ENCODE measurements at places on chromosomes 16 and 17.
A peak's percentile ranks its signal among the peaks of the same experiment; 100 is the strongest.

GRCh38 chr16:54939510-54940278 lies 9.0 kb downstream of the IRX5 start:
- DNase-seq: no peak

GRCh38 chr17:76551685-76552084 lies 11.8 kb downstream of the PRCD start:
- no peak for DNase-seq

DNA sequence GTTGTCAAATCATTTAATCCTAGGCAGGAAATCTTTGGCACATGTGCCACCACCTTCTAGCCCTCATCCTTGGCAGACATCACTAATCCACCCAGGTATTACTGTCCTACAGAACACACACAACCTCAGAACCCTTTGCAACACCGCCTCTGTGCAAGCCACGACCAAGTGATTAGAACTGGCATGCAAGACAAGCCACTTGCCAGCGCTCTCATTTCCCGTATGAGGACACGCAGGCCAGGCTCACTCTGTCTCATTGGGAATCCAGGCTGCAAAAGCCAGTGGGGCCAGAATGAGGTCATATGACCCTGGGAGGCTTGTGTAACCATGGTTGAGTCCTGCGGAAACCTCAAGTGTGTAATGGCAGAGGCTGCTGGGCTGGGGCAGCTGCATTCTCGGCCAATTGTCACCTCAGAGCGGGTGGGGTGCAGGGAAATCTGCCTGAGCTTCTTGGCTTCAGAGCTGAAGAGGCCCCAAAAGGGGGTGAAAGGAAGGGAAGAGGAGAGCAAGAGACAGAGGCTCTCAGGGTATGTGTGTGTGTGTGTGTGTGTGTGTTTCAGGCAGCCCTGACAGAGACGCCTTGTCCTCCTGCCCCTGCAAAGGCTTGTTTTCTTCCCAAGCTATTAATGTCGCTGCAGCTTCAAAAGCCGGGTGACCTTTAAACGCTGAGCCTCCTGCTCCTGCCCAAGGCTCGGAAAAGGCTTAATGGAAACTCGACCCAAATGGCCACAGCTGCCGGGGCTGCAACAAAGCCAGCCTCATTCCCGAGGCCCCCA lies 43.2 kb upstream of the MRPS23 start:
- DNase-seq: peak; percentile 90

DNA sequence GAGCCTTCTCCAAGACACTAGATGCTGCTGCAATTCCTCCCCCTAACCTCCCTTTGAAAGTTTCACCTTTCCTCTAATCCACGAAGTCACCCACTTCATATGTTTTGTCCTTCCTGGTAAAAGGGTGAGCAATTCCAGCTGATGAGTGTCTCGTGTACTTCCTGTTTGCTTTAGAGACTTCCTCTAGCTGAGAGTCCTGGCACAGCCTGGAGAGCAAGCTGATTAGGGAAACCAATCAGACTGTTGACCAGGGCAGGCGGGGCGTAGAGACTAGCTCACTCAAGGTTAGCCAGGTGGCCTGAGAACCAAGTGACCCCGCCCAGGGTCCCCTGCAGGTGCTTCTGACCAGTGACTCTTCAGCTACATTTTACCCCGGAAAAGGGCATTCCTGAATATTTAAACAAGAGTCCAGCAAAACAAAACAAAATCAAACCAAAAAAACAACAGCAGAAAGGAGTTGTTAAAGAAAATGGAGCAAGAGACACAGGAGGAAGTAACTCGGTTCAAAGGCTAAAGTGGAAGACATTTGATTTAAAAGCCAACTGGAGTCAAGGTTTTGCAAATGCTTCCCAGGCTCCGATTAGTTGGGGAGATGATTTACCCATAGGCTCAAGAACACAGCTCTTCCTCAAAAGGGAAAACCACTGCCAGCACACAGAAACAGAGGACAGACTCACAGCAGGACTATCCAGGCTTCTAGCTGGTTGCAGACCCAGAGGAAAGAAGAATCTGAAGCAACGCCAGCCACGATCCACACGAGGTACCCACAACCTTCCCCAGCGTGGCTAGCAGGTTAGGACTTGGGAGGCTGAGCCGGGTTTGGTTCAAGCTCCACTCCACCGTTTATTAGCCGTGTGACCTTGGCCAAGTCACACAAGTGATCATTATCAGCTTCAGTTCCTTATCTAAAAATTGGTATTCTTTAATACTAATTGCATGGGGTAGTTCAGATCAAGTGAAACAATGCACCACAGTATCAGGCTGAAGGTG lies 13.4 kb downstream of the HSPB9 start:
- peak; percentile 77 for DNase-seq

DNA sequence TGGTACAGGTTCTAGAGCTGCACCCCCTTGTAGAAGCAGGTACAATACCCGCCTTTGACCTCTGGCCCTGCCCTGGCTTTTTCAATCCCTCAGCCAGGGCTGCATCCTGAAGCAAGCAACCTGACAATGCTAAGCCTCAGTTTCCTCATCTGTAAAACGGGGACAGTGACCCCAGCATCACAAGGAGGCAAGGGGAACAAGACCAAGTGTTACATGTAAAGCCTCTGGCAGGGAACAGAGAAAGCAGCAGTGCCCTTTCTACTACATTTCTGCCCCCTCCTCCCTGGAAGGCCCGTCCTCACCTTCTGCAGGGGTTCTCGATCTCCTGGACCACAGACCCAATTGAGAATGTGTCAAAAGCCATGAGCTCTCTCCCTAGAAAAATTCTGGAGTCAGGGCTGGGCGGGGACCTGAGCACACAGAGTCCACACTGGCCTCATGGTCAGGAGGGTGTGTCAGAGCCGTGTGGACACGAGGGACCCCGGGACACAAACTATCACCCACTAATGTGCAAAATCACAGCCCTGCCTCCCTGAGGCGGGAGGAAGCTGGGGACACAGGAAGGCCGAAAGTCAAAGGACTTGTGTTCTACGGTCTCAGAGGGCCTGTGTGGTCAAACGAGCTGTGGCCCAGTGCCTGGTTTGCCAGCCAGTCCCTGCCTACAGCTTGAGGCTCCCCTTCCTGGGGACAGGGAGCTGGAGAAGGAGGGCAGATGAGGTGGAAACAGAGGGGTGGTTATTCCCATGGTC lies 27.5 kb downstream of the LRRC75A start:
- DNase-seq: no peak

- DNase-seq: peak; percentile 55
Observed at GRCh38 chr17:41211845-41212466, 14.5 kb upstream of the KRTAP9-2 start.

DNA sequence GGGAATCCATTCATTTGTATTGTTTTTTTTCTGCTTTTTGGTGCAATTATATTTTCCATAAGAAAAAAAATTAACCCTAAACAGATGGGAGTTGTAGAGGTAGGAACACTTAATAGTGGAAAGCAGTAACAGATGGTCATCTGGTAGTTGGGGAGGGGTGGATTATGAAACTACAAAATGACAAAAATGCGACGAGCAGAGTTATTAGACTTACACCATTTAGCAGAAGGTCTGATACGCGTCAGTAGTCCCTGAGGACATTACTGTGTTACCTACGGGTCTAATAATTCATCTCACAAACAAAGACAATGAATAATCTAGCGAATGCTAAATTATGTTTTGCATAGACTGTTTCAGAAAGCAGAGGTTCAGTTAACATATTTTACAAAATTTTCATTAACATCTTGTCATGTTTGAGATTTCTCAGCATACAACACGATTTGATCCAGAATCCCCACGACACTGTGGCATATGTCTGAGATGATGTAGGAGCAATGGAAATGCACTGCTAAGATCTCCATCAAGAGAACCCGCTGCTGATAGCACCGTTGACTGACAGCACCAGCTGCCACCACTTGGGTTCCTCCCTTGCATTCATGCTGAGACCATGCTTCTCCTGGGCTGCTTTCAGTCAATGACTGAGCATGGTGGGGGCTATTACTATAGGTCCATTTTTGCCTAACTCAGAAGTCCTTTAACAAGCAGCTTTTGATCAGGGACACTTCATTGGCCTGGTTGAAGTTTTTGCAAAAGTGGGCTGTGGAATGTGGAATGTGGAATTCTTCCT lies 182.2 kb upstream of the CPHXL start:
- DNase-seq: no peak

- no peak for DNase-seq
Observed at GRCh38 chr17:35135322-35135721, 6.8 kb downstream of the NLE1 start.

DNA sequence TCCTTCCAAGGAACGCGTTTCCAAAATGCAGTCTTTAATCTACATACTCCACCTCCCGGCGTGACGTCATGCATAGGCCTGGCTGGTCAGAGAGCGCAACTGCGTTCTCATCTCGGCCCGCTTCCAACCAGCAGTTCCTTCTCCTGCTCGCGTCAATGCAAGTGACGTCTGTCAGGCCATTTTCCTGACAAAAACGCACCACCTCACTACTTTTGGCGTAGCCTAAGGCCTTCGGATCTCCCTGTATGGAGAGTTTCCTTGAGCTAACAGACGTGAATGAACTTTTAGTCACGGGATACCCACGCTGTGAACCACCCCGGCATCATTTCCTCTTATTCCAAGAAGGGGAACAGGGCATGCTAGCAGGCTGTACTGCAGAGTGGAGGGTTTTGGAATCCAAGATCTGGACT lies 25.0 kb downstream of the TEX14 start:
- peak; percentile 94 for DNase-seq

GRCh38 chr17:51799981-51800380 lies 358.5 kb downstream of the CA10 start:
- no peak for DNase-seq

DNA sequence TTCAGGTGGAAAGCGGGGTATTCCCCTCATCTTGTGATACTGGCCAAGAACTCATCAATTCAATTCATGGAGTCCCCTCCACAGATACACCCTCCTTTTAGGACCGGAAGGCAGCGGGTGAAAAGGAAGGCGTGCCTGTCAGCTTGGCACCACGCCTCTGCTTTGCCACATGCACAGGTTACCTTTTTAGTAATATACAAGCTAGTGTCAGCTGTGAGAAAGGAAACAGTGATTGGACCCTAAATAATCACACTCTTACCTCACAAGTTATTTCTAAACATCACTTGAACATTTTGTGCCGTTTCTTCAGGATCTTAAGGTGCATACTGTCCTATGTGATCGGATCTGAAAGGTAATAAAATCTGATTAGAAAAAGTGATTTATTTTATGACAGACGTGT lies 15.7 kb downstream of the ZDHHC7 start:
- no peak for DNase-seq

DNA sequence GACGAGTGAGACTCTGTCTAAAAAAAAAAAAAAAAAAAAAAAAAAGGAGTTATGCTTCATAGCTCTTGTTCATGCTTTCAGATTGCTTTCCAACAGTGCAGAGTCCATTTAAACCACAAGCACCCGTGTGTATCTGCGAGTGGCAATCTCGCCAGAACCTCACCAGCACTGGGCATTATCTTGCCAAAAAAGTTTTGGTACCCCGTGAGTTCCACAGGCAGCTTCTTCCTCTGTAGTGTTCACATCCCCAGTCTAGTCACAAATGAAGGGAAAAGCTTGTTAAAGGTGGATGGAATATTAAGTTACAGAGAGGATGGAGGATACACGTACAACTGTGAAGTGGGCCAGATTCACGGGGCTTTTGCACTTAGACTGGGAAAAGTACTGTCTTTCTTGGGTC lies 33.5 kb downstream of the WSB1 start:
- DNase-seq: no peak

- no peak for DNase-seq
Observed at GRCh38 chr17:6392609-6393350, 42.1 kb downstream of the AIPL1 start.

- peak; percentile 81 for DNase-seq
Observed at GRCh38 chr16:28277537-28278388, 14.6 kb upstream of the SBK1 start.

- no peak for DNase-seq
Observed at GRCh38 chr17:56009795-56010651, 143.3 kb upstream of the ANKFN1 start.

DNA sequence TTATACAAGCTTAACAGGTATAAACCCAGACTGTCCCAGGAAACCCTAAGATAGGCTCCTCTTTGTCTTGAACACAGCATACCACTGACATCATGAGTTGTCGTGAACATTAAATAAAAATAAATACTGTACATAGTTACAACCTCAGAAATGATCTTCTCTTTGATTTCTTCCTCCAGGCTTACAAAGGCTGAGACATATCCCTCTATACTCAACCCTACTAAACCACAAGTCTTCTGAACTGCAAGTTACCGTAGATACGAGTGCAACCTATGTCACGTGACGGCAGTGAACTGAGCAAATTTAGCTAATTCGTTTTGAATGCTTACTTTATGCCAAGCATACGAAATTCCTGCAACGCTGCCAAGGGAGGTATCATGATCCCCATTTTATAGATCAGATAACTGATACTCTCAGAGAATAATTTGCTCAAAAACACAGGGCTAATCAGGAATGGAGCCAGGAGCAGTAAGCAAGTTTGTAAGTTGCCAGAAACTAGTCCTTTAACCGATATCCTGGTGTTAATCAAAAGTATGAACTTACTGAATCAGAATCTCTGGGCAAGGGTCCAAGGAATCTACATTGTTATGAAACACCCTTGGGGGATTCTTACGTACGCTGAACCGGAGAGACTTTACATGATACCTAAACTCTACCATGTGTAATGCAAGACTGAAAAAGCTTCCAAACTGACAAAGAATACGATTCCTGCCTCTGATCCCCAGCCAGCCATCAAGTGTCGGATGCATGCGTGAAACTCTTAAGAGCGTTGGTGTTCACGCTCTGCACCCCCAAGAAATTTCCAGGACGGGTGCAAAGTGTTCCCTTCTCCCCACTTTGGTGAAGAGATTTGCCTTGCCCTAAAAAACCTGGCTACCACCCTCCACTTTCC lies 106.2 kb downstream of the XYLT1 start:
- DNase-seq: no peak

DNA sequence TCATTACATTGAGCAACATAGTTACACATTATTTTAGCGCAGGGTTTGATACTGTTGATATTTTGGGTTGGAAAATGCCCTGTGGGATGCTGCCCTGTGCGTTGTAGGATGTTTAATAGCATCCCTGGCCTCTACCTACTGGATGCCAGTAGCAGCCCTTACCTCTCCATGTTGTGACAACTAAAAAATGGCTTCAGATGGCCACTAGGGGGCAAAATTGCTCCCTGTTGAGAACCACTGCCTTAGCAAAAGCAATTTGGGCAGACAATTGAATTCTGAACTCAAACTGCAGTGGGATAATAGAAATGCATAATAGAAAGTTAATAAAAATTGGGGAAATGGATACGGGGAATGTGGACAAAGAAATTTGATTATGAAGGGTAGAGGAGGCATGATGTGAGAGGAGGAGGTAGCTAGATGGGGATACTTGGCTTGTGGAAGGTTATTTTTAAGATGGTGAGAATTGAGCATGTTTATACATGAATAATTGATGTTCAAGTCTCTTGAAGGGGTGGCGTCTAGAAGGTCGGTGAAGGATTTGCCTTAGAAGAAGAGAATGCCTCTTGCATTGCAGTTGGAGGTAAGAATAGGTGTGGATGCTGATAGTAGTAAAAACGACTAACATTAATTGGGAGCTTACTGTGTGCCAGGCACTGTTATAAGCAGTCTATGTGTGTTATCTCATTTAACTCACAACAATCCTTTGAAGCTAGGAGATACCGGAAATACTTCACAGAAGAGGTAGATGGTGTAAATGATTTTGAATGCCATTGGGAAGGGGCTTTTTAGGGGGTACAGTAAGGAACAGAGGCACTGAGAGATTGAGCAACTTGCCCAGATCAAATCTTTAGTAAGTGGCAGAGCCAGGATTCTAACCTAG lies 19.0 kb downstream of the HEATR9 start:
- peak; percentile 81 for DNase-seq

Data from A549 (cell line).